ENCODE measurements at places on chromosomes 7 and 10.

DNA sequence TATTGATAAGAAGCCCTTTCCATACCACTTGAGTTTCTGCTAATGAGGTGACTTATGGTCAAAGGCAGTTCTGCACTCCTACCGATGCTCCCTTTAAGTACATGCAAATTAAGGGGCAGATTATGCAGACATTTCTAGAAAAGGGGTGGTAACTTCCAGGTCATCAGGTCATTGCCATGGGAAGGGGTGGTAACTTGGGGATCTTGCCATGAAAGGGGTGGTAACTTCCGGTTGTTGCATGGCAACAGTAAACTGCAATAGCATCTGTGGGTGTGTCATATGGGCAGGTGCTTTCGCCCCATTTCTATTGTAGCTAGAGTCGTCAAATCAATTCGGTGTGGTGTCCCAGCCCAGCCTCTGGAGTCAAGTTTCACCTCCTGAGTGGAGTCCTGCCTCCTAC, 150.9 kb downstream of the UBE2H start:
- no peak for DNase-seq

DNA sequence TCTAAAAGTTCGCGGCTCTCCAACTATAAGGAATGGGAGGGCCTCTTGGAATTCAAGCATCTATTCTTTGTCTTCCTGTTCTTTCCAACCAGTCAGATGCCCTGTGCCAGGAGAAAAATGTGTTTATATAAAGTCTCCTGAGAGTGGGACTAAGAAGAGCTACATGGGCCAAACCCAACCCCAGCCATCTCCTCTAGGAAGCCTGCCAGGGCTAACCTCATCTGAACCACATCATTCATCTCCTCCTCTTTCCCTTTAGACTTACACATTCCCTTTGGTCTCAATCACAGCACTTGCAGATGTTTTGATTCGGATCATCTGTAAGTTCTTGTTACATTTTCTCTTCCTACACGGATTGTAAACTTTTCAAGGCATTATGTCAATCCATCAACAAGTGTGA, 62.6 kb downstream of the DOCK4 start:
- peak; percentile 7 for DNase-seq

DNA sequence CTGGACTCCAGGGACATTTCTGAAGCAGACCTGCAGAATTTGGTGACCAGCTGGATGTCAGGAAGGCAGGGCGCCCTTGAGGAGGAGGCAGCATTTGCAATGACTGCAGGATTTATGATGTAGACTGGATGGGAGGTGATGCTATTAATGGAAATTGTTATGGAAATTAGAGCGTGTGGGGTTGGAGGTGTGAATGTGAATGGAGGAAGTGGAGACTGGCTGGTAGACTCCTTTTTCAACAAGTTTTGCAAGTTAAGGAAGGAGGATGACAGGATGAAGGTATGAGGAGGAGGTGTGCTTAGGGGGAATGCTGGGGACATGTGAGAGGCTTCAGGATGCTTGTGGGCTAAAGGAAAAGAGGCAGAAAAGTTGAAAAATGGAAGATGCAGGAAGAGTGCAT, 137.0 kb downstream of the TMEM178B start:
- no peak for DNase-seq

DNA sequence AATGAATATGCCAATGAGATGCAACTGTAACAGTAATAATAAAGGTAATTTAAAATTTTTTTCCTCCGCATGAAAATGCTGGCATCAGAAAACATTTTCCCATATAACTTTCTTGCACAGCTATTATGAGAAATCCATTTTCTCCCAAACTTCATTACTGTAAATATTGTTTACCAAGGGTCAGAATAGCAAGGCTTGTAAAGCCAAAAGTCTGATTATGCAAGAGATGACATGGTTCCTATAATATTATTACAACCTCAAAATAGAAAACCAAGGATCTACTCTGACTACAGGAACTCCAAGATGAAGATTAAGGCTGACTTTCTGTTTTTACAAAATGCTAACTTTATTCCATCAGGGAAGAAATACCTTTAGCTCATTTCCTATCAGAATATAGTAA, 162.7 kb upstream of the CDK1 start:
- no peak for DNase-seq

- no peak for DNase-seq
Observed at GRCh38 chr7:158006841-158007696, 580.6 kb downstream of the PTPRN2 start.

DNA sequence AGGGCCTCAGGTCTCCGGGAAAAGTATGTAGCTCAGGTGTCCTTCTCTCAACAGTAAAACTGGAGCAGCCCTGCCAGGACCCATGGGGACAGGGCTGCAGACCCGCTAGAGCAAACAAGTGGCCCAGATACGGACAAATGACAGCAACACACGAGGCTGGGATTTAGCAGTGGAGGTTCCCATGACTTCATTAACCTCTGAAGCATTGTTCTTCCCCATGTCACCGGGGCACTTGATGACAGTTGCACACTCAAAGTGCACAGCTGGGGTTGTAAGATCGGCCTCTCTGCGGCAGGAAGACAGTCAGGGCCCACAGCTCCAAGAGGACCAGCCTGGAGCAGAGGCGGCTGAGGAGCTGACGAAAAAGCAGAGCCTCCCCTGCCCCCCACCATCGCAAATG, 12.5 kb upstream of the PODXL start:
- DNase-seq, result no peak

DNA sequence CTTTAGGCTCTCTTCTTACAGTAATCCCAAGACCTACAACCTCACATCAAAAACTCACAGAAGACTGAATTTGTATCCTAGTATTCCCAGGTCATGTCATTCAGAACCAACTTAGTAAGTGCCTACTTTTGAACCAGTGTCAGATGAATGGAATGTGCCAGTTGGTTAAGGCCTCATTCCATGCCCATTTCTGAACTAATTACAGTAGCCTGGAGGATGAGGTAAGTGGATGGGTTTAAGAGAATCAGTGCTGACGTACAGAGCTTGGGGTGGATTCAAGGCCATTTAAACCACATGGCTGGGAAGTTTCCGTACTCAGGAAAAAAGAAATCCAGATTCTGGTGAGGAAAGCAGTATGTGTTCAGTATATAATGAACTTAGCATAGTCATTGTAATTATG, 21.9 kb upstream of the FOXP2 start:
- DNase-seq, result no peak

DNA sequence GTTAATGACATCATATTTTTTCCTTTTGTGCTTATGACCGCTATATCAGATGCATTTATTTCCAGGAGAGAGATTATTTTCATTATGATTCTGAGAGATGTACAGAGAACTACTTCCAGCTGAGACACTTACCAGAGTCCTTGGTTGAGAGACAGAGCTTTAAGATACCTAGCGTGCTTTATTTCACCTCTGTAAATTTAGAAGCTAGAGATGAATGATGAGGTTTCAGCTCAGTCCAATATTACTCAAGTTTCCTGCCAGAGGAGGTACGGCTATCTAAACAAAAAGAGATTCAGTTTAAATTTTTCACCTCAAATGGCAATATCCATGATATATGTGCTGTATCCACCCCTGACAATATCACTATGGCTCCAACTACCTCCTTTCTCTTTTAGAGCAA, 182.6 kb upstream of the FAM3C start:
- DNase-seq, result no peak

DNA sequence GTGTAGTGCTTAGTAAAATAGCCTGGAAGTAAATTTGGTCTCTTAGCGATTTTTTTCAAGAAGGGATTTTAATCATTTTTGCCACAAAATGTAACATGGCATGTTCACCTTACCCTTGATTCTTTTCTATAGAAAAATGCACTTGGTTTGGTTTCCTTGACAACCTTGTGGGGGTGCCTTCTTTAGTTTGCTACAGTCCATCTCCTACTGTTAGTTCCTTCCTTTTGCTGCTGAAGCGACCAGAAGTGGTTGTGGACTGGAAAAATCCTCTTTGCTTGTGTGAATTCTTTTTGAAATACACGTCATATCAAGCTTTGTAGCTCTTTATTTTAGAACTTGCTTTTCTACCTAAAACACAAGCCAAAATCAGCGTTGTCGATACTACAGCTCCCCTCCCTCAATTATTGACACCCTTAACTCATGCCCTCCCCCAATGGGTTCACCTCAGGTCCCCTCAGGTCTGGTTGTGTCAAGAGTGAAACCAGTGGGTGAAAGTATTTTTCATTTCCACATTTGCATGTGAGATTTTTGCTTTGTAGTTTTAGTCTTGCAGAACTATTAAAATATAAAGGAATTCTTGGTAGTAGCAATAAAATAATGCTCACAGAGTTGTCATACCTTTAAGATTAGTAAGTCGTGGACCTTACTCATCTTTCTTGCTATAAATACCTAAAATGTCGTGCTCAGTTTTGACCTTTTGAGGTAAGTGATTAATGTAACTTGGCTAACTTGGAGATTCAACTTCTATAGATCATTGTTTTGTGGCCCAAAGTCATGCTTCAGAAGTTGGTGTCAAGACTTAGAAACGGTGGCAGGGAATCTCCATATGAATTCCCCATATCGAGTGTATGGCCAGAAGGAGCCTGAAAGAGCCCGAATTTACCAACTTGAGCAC, 1.5 kb downstream of the ACTR3B start:
- DNase-seq, result no peak

DNA sequence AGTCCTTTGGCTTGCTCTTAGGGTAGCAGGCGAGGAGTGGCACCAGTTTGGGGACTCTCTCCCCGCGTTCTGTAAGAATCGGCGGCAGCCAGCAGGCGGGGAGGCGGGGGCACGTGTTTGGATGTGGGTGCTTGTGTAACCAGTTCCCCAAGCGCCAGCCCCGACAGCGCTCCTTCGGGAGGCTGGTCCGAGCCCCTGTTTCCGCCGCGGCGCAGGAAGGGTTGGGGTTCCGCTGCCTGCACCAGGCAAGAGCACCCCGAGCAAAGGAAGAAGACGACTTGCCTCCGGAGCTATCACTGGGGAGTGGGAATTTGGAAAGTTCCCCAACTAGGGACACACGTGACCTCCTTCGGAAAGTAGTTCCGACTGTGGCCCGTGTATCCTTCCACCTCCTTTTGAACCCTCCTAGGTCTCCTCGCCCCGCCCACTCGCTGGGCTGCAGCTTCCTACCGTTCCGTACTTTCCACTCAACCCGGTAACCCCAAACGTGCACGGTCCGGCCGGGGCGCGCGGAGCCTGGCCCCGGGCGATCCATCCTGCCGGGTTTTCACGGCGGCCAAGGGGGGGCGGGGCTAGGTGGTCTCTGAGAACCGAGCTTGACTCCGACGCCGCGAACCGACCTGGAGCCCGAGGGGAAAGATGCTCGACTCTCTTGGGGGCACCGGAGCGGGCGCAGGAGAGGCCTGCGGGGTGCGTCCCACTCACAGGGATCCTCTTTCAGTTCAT, 1.2 kb downstream of the KLLN start:
- DNase-seq, result peak; percentile 84

DNA sequence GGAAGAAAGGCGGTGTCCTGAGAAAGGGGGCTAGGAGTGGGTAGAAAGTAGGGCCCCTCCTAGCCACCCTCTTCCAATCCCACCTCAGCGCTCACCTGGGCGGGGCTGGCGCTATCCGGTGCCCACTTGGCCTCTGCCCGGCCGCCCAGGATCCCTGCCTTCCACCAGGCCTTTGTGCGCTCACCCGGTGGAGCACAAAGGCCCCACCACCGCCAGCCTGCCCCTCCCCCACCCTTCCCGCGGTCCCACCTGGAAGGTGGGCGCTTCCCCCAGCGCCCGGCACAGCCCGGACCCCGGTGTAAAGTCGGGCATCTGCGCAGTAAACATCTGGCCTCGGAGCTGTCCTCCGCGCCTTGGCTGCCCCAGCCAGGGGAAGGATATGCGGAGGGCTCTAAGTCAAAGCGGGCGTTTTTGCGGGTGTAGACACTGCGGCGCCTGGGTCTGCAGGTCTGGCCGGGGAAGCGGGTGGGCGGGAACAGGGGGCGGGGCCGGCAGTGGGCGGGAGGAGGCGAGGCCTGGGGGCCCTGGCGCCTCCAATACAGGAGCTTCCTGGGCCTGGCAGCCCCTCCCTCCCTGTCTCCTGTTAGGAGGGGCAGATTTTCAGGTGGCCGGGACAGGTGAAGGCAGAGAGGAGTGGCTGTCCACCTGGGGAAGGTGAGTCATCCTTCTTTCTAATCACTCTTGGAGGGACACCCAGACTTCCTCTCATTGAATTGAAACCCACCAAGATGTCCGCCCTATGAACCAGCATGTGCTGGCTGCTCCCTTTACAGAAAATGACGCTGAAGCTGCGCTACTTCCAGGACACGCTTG, 49.3 kb downstream of the PNLIPRP2 start:
- DNase-seq, result no peak

DNA sequence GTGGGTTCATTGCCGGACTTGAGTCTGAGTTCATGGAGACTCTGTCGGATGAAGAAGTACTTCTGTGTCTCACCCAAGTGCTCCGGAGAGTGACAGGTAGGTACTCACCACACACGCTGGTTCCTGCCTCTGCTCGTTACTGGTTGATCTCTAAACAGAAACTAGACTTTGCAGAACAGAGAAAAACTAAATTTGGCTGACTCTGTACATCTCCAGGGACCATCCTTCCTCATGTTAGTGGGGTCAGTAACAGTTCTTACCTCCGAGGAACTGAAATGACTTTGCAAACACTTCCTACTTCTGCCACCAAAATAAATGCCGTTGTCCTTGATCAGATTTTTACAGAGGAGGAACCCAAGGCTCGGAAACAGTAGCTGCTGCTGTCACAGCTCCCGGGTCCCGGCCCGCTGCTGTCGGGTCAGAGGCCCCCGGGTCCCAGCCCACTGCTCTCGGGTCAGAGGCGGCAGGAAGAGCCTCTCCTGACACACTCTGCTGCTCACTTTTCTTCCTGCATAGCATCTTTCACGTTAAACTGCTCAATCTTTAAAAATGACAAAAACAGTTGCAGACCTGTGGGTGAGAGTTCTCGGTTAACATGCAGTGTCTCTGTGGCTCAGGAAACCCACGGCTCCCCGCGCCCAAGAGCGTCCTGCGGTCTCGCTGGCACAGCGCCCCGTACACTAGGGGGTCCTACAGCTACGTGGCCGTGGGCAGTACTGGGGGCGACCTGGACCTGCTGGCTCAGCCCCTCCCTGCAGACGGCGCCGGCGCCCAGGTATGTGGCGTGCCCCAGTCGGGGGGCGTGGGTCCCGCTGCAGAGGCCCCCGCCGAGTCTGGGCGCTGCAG, 4.8 kb upstream of the MTG1 start:
- DNase-seq, result peak; percentile 38

DNA sequence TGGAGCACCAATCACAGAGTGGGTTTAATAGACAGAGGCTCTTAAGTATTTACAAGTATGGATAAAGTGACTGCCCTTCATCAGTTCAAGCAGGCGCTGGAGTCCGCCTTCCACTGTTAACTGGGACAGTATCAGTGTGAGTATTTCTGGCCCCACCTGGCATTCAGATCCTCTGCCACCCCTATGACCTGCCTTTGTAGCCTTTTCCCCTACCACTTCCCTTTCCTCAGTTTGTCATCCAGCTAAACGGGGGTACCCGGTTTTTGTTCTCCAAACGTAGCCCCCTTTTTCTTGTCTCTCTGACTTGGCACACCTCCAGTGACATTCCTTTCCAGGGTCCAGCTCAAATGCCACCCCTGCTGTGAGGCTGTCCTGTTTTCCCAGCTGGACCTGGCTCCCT, 134.4 kb downstream of the SNX10 start:
- DNase-seq, result no peak

DNA sequence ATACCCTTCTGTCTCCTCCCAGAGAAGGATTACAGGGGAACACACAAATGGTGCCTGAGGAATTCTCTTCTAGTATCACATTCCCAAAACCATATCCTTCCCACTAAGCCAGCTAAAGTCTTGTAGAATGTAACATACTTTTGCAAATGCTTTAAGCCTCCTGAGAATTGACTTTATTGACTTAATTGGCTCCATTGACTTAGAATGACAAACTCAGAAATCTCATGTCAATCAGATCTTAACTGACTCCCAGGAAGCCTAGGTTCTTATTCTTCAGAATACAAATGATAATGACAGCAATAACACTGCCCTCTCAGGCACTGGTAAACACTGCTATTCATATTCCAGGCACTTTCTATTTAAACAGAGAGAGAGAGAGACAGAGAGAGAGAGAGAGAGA, 356.9 kb upstream of the PRKCQ start:
- no peak for DNase-seq

Measured in SJSA1 (cell line).